ENCODE measurements at places on chromosomes 11 and 22. TPM values are rescaled to one million over a fixed set of nuclear protein-coding genes. Genes with fewer than 3 reads are reported as not detected.

The TRPC6 gene
- not detected for total RNA-seq

DNA sequence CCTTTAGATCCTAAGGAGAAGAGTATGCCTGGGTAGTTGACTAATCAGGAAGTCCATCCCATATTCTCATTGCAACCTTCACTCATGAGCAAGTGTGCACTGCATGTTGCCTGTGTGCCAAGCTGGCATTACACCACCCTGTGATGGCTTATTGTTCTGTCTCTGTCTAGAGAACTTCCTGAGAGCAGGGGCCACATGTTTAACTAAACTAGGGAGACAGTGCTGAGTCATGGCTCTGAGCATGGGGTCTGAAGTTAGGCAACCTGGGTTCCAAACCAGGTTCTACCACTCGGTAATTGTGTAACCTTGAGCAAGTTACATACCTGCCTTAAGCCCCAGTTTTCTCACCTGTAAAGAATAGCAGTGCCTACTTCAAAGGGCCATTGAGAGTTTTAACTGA, 39.6 kb downstream of the CSNK2A3 start:
- no peak overlapping the region for H3K4me3 ChIP-seq
- no peaks in the 10 kb centered on the region for H3K4me1 ChIP-seq
- peaks cover 3% of the 10 kb centered on the region for H3K27me3 ChIP-seq
- H3K27ac ChIP-seq: no peak overlapping the region

DNA sequence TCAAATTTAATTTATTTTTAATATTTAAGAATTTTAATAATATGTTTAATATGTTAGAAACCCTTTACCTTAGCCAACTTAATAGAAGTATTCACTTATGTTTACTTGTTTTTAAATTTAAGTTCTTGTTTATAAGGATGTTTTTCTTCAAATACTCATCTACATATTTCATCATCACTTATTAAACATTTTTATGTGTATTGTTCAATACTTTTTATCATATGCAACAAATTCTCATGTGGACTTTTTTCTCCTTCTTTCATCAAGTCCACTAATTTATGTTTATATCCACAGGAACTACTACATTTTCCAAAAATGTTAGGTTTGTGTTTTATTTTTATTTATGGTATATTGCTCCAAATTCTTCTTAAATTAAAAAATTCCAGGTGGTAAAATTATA, 2113.1 kb upstream of the RAG2 start:
- no peak overlapping the region for H3K27ac ChIP-seq
- no peak overlapping the region for H3K4me3 ChIP-seq
- no peak for ATAC-seq
- no peaks in the 10 kb centered on the region for H3K36me3 ChIP-seq
- H3K4me1 ChIP-seq: no peaks in the 10 kb centered on the region

The TSSK2 gene
- total RNA-seq: not detected

GRCh38 chr11:20080032-20080685, 80.1 kb downstream of the DBX1 start:
- no peak overlapping the region for H3K4me3 ChIP-seq
- H3K4me1 ChIP-seq: no peaks in the 10 kb centered on the region
- no peak for ATAC-seq
- no peaks in the 10 kb centered on the region for H3K36me3 ChIP-seq

GRCh38 chr11:41534861-41535260, 75.4 kb upstream of the LRRC4C start:
- H3K36me3 ChIP-seq: no peaks in the 10 kb centered on the region
- no peaks in the 10 kb centered on the region for H3K4me1 ChIP-seq
- no peak overlapping the region for H3K27ac ChIP-seq
- H3K27me3 ChIP-seq: no peaks in the 10 kb centered on the region
- ATAC-seq: no peak

The OR51F1 gene
- total RNA-seq: not detected

- no peak overlapping the region for H3K27ac ChIP-seq
- peaks cover 20% of the 10 kb centered on the region for H3K27me3 ChIP-seq
- H3K4me1 ChIP-seq: no peaks in the 10 kb centered on the region
- H3K4me3 ChIP-seq: no peak overlapping the region
- no peak for ATAC-seq
These were observed 48.7 kb upstream of the USP47 start for GRCh38 chr11:11793073-11793472.

All from activated T-helper 17 cell treated with anti-CD3 and anti-CD28 coated beads, Interleukin-2, amount 50 U/mL, for 72 hours (primary cell).